T47D (cell line): ENCODE measurements at places on chromosomes 16 and 17.

- no peak for DNase-seq
Measured at GRCh38 chr16:47849736-47850135, 306.1 kb downstream of the ABCC12 start.

DNA sequence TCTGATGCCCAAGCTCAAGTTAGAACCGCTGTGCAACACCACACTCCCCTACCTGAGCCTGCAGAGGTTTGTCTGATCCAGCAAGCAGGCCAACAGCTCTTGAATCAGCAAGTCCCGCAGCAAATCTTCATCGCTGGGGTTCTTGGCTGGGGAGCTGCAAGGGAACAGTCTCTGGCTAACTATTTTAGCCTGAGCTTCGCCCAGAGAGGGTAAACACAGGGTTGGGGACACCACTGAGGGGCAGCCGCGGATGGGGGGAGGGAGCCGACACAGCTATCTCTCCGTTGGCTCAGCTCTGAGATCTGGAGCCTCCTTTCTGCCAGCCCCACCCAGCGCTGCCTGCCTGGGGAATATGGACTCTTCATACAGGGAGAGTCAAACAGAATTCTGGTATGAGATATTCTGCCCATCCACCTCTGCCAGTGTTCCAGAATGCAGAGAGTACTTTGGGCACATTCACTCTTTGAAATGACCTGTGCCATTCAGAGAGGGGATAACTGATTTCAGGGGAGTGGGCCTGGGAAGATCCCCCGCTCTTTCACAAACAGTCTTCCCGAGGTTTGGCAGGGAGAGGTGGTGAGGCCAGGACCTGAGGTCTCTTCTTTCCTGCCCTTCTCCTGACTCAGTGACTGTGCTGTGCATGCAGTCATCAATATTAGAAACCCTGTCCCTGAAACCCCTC, 7.4 kb downstream of the GIP start:
- no peak for DNase-seq

DNA sequence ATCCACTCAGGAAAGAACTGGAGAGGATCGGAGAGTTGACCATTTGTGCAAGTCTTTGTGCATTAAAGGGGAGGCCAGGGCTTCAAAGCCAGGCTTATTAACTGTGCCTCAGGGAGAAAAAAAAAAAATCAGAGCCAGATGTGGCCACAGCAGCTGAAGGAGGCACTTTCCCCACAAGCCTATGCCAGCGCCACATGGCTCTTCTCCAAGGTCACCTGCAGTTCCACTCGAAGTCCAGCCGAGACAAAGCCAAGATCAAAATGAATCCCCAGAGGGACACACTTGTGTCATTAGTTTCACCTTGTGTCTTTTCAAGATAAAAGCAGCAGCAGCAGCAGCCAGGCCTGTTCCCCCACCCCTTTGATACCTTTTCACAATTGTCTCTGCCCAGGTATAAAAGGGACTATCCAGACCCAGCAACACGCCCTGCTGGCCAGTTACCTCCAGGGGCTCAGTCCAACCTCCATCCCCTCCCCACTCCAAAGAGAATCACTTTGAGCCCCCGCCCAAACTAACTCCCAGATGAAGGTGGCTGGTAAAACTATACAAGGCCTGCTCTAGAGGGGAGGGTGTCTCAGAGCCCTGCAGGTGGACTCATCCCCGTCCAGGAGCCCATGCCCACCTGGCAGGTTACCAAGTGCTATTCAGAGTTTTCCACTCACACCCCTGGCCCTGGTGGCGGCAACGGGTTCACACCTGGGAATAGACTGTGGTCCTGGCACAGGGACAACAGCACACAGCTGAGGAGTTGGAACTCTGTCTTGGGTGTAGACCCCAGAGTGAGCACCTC, 29.2 kb downstream of the AXIN2 start:
- DNase-seq: no peak

DNA sequence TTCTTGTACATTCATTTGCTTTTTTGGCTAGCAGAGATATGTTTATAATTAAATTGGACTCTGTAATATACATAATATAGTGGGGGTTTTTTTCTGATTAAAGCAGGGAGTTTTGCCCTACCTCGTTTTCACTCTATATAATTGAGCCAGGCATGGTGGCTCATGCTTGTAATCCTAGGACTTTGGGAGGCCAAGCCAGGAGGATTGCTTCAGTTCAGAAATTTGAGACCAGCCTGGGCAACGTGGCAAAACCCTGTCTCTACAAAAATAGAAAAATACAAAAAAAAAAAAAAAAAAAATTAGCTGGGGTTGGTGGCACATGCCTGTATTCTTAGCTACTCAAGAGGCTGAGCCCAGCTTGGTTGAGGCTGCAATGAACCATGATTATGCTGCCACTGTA, 42.2 kb downstream of the PAFAH1B1 start:
- no peak for DNase-seq
